ENCODE measurements at places on chromosomes 2 and 18.

DNA sequence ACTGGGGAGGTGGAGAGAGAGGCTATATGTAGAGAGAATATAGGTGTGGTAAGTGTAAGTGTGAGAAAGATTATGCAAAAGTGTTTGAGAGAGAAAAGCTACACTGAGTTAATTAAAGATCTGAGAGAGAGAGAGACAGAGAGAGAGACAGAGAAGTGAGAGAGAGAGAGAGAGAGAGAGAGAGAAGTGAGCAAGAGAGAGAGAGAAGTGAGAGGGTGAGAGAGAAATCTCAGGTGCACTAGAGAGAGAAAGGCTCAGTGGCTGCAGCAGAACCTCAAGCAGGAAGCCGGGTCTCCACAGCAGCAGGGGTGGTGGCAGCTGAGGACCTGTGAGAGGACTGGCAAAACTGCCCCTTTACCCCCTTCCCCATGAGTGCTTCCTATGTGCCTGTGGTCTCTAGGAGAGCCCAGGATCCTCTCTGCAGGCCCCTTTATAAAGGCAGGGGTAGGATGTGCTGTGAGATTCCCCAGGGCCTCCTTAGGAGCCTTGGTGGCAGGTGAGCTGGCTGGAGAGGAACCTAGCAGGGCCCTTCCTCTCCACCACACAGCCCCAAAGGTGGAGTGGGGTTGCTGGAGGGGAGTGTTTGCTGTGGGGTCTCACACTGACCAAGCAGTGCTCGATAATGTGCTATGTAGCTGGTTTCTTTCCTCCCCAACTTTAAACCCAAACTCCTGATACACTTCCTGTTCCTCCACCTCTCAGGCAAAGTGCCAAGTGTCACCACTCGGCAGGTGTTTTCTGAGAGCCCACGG lies 52.6 kb downstream of the SLC4A5 start:
- no peak for DNase-seq

DNA sequence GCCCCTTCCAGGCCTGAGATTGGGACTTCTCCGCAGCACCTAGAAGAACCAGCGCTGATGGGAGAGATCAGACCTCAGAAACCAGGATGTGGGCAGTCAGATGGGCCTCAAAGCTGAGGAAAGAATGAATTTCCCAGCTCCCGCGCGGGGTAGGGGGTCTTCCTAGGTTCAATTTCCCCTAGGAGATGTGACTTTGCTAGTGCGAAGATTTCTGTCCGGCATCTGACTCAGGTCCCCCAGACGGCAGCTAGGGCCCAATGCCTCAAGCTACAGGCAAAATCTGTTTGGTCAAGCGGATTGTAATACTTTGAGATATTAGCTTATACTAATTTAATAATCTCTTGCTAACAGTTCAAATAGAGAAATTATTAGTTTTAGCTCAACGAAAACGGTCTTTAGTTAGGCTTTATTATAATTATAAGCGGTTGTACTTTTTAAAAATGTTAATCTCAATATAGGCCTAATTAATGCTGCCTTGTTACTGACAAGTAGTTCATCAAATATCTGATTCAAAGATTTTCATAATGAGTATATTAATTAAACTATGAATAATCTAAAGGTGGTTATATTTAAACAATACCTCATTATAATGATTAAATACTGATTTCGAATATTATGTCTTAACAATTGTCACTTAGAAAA lies 5.8 kb downstream of the DLX1 start:
- no peak for DNase-seq

DNA sequence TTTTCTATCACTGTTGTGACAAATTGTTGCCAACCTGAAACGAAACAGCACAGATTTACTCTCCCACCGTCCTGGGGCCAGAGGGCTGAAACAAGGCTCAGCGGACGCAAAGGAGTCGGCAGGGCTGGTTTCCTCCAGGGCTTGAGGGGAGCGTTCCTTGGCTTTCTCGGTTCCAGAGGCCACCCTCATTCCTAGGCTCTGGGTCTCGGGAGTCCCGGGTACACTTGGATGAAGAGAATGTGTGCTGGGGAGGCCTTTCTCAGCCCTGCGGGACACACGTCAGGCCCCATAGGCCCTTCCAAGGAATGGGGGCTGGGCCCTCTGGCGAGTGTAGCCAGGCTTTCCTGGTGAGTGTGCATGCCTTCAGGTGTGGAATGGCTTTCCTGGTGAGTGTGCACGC lies 287.3 kb upstream of the HS6ST1 start:
- no peak for DNase-seq

DNA sequence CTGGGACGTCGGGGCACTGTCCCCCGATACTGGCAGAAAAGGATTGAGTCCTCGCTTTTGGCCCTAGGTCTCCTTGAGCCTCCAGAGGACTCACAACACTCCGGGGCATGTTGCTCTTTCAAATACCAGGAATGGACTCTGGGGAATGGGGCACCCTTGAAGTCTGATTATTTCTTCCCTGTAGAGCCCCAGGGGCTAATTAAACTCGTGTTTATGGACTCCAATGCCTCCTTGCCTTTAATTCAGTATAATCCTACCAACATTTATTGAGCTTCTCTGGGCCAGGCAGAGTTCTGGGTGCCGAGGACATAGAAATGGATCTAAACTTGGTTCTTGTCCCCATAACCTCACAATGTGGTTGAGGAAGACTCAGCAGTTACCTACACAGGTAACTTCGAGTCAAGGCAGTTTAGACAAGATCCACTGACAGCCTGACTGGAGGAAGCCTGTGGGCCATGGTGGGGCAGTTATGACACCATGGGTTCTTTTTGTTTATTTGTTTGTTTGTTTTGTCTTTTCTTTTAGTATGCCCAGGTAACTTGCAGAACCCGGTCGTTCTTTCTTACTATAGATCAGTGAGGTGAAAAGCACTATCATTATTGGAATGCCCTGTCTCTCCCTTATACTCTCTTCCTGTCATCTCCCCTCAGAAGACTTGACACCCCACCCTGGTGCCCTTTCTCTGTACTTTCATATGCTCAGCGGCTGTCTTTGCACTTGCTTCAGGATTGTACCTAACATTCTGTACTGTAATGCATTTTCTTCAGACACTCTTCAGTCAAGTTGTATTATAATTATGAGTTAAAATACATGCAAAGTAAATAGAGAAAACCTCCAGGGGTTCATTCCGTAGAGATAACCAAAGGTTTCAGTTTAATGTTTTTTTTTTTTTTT lies 3.2 kb downstream of the CFLAR start:
- no peak for DNase-seq

GRCh38 chr2:208069186-208069585 lies 43.9 kb upstream of the PLEKHM3 start:
- DNase-seq: no peak
